ENCODE measurements at places on chromosomes 2 and 18.

DNA sequence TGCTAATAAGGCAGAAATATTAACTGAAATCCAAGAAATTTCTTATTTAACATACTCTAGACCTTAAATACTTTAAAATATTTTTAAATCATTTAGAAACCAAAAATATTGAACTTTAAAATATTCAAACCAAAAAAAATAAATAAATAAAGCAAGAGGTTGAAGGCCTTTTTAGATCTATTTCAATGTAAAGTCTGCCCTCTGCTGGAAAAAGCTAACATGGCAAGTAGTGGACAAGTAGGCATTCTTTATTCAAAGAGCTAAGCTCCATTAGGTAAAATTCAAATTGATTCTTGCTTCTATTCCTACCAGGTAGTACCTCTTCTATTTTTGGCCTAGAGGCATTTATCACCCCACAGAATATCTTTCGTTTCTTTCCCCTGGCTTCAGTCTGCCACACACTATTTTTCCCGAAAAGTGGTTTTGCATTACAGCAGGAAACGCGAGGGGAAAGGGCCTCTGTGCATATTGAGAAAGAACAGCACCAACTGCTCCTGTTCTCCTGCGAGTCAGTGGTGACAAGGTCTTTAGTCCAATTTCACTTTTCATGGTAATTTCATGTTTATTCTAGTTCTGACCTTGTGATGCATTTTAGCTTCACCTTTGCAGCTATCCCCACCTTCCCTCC, 20.4 kb downstream of the IFIH1 start:
- DNase-seq: peak; percentile 32

GRCh38 chr2:152618193-152618564, 99.1 kb downstream of the PRPF40A start:
- DNase-seq: no peak

GRCh38 chr2:134949981-134950708, 31.5 kb downstream of the CCNT2 start:
- no peak for DNase-seq

DNA sequence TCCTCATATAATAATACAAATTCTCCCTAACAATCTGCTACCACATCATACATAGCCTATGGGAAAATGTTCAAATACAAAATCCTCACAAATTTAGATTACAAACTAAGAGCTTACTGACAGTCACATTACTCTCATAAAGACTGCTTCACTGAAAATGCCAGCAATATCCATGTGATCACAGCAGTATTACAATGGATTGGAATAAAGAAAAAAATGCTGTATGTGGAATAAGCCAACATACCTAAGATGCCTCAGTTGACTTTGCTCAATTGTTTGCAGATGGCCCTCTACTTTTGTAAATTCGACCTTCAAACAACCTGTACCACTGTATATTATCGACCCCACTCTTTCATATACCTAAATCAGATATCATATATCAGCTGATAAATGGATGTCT, 88.7 kb downstream of the DYM start:
- DNase-seq: no peak

DNA sequence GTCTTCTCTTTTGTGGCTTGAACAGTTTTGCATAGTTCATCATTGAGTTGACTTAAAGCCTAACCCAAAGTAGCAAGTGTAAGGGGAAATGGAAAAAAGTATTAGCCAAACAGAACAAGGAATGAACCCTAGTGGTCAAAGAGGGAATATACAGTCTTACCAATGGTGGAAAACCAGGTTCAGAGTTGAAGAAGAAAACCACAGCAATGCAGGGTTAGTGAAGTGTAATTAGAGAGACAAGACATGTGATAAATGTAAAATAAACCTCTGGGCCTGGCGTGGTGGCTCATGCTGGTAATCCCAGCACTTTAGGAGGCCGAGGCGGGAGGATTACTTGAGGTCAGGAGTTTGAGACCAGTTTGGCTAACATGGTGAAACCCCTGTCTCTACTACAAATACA, 2.4 kb downstream of the TTN start:
- DNase-seq: no peak

DNA sequence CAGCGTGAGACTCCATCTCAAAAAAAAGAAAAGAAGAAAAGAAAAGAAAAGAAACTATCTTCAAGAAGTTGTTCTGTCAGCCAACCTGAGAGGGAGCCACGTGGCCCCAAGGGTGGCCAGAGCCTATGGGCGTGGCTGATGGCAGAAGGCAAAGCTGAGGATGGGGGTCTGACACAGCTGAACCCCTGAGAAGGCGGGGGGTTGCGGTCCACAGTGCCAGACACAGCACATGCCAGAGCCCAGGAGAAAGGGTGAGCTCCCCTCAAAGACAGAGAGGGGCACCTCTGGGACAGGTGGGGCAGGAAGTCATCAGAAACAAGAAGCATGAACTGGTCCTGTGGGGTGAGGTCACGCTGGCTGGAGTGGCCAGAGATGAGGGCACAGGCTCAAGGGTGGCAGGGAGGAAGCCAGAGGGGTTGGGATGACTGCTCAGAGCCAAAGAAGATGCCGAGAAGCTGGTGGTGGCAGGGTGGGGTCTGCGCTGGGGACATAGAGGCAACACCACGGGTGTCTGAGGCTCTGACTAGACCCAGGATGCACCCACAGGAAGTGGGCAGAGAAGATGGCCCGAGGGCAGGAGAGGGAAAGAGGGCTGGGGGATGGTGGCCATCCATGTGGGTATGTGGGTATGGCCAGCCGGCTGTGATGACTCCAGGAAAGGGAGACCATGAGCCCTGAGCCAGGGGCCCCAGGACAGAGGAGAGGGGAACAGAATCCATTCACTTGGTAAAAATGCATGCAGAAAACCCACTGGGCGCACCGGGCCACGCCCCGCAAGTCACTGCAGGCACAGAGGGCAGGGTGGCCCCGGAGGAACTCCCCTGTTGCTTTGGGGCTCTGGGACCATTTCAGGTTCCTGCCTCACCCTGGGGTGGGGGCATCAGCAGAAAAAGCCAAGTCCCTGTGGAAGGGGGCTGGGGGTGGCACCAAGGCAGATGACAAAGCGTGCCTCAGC, 8.4 kb downstream of the KIF1A start:
- no peak for DNase-seq

DNA sequence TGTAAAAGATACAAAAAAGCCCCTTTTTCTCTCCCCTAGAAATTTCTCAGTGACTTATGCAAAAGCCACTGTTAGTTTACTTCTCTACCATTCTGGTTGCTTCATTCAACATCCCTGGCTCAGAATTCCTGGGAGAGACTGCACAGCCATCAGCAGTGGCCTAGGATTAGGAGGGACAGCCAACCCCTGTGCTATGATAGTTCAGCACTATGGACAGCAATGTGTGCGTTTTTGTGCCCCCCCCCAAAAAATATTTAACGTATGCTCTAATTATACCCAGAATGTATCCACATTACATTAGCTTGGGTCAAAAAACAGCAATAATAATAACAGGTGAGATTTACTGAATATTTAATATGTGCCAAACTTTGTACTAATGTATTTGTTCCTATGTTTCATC, 29.0 kb downstream of the OSR1 start:
- no peak for DNase-seq

- no peak for DNase-seq
Observed at GRCh38 chr18:38644875-38645641, 1079.5 kb upstream of the CELF4 start.

GRCh38 chr2:175612280-175612679, 389.8 kb downstream of the LNPK start:
- DNase-seq: no peak

DNA sequence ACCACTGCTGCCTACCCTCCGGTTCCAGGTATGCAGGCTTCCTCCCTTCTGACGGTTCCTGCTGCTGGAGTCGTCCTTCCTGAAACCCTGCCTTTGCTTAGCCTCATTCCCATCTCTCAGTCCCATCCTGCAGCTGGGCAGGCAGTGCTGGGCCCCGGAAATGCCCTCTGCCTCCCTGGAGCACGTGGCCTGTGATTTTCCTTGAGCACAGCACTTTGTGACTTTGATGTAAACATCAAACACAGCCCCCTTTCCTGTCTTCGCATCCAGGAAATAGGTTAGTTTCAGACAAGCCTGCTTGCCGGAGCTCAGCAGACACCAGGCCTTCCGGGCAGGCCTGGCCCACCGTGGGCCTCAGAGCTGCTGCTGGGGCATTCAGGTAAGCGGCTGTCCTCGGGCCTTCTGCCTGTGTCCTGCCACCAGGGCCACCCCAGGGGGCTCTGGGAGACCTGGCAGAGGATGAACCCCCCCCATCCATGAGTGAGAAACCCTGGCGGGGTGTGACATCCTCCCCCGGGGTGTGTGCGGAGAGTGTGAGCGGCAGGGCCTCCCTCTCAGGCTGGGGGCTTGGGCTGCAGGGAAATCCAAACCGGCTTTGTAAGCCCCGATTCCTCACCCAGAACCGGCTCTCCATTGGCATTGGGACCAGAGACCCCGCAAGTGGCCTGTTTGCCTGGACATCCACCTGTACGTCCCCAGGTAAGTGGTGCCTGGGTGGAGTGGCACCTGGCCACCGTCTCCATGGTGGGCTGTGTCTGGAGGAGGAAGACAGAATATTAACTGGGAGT, at the start of gene ZAP70:
Gene ZAP70 (plus strand): TSS at position 281 of the 788 bp plus-strand sequence. CDS start 10,461 bp downstream, outside the sequence.
- DNase-seq: no peak

GRCh38 chr18:48801728-48802542, 148.8 kb downstream of the SMAD7 start:
- no peak for DNase-seq

GRCh38 chr2:71629273-71629672, 175.9 kb downstream of the DYSF start:
- no peak for DNase-seq

DNA sequence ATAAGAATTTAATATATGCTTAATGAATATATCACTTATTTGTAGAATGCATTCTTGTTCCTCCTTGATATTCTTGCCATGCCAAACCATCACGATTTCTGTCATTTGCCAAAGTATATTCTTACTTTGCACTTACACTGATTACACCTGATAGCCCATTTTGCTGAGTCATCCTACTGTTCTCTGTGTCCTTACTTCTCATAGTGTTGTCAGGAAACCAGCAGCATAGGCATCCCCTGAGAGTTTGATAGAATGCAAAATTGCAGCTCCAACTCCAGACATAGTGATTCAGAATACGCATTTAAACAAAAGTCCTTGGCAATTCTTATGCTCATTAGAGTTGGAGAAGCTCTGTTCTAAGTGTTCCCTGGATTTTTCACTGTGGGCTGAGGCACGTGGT, 687.1 kb downstream of the DPP10 start:
- no peak for DNase-seq

GRCh38 chr2:176814274-176814673, 398.3 kb upstream of the HNRNPA3 start:
- no peak for DNase-seq

DNA sequence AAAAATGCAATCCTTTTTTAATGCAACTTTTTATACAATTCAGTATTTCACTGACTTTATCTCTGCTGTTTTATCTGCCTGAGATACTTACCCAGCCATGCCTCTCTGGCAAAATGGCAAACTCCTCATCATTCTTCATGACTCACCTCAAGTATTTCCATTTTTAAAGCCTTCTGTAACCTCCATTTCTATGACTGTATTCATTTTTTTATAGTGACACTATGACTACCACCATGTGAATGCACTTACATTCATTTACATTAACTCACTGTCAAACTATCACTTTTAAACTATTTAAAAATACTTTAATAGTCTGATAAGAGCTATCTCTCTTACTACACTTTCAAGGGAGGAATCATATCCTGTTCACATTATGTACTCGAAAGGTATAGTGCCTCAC, 99.4 kb upstream of the SCN7A start:
- DNase-seq: no peak
